ENCODE measurements at places on chromosomes 16 and 17.

- peak; percentile 51 for DNase-seq
Observed at GRCh38 chr17:78925662-78926555, 722 bp upstream of the TIMP2 start.

GRCh38 chr17:41917192-41917591 is 1.6 kb downstream of the ACLY start:
- DNase-seq = no peak

DNA sequence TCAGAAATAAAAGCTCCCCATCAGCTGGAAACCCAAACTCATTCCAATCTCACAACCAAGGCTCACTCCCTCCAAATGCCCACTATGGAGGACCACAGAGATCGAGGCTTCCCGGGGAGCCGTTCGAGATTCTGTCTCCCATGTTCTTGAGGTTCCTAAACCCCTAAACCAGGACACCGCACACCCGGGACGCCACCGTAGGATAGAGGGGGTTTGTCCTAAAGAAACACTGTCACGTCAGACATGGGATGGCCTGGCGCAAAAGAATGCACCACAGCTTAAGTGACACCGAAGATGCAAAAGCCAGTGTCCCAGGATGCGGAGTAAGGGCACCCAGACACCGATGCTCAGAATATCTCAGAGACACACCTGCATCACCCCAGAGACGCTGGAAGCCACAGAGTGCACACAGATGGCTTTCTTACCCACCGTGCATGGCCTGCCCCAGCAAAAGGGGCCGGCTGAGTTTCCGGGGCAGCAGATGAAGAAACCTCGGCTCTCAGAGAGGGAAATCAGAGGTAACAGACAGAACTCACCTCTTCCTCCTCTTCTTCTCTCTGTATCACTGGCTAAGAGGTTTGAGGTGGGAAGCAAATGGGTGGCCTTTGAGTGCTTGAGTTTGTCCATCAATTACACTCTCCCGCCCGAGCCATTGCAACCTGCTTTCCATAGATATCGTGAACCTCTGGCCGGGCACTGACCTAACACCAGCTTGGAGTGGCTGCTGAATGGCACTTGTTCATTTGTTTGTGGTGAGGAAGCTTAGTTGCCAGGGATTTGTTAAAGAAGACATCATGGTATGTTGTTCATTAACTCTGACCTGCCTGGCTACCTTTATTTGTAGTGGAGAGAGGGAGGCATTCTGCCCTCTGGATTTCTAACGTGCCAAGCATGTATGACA is 65.1 kb upstream of the TNRC6C start:
- DNase-seq = no peak

DNA sequence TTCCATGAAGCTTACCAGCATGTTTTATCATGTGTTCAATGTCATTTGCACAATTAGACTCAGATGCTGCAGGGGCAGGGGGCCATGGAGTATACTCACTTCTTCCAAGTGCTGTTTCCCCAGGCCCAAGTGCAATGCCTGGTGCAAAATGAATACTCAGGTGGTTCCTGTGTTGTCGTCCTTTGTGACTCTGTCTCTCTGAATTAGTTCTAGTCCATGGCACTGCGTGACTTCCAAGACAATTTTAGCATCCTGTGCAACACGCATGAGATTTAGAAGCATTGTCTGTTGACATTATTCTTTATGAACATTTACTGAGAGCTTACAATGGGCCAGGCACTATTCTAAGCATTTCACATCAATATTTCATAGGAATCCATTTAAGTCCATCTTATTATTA is 769.7 kb upstream of the RBFOX1 start:
- DNase-seq = no peak

DNA sequence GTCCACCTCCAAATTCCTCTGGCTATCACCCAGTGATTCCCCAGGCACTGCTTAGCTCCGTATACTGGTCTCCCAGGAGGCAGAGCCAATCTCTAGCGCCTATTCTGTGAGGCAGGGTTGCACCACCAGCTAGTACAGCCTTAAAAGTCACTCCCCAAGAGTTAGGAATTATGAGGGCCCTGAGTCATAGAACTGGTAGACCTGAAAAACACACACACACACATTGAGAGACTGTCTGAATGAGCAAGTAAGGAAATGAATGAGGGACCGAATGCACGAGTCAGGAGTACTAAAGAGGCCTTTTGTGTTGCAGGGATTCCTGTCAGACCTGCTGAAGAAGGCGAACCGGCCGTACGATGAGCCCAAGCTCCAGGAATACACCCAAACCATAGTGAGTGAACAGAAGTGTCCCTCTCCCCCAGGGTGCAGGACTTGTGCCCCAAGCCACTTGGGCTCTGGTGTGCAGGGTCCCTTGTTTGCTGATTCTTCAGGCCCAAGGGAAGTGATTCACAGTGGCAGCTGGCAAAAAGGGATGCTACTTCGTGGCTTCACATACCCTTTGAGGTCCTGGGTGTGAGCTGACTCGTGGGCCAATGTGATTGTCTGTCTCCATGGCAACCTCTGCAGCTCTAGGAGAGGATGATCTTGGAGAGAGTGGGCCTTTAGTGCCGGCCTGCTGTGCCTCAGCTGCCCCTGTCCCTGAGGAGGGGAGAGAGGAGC is 24.7 kb downstream of the CALB2 start:
- no peak for DNase-seq

DNA sequence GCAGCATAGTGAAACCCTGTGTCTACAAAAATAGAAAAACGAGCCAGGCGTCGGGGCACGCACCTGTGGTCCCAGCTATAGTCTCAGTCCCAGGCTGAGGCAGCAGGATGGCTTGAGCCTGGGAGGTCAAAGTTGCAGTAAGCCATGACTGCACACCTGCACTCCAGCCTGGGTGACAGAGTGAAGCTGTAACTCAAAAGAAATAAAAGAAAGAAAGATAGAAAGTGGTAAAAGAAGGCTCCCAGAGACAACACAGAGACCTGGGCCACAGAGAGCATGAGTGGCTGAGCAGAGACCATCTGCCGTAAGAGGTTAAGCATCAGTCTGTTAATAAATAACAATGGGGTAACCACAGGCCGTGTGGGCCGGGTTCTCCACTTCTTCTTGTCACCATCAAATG is 15.3 kb upstream of the HEXD start:
- DNase-seq = no peak

DNA sequence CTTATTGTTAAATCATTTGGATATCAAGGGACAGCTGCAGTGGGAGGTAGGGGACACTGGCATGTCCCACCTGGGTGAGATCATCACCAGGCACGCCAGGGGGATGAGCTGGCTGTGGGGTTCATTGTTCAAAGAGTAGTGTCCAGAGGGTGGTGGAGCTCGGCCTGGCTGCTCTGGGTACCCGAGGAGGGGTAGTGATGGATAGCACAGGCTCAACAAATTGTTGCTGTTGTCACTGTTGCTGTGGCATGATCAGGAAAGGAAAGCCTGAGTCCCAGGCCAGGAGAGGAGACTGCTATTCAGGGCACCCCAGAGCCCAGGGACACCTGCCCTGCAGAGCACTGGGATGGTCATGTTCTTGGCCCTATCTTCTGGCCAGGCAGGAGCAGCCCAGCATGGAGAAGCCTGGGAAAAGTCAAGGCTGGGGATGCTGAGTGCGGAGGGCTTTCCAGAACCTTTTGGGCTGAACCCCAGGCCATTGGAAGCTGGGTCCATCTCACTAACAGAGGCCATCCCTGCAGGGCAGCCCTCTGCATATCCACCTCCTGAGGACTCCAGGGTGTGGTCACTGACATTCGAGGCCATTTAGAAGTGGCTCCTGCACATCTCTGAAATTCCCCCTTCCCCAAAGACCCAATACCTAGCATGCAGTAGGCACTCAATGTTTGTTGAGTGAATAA is 12.1 kb downstream of the BEAN1 start:
- DNase-seq = no peak

DNA sequence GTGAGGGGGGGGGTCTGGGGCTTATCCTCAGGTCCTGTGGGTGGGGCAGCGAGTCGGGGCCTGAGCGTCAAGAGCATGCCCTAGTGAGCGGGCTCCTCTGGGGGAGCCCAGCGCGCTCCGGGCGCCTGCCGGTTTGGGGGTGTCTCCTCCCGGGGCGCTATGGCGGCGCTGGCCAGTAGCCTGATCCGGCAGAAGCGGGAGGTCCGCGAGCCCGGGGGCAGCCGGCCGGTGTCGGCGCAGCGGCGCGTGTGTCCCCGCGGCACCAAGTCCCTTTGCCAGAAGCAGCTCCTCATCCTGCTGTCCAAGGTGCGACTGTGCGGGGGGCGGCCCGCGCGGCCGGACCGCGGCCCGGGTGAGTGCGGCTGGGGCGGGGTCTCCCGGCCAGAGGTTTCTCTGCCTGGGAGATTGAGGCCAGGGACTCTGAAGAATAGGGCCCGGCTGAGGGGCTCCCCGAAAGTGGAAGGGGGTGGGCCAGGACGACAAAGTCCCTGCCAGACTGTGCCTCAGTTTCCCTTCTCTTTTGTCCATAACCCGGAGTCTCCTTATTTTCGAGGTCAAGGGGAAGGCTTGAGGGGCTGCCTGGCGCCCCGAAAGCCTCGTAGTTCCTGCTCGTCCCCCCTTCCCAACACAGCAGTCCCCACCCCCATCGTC is at the start of gene FGF11:
Gene FGF11 (plus strand): TSS at position 51 of the 651 bp plus-strand sequence. CDS start 109 bp downstream, at position 160.
- peak; percentile 31 for DNase-seq

GRCh38 chr17:72840019-72840418 is 252.5 kb downstream of the SLC39A11 start:
- no peak for DNase-seq

GRCh38 chr17:78232859-78233173 is 1.4 kb downstream of the TMEM235 start:
- no peak for DNase-seq

GRCh38 chr17:34879146-34879545 is 82.1 kb downstream of the CCT6B start:
- no peak for DNase-seq

DNA sequence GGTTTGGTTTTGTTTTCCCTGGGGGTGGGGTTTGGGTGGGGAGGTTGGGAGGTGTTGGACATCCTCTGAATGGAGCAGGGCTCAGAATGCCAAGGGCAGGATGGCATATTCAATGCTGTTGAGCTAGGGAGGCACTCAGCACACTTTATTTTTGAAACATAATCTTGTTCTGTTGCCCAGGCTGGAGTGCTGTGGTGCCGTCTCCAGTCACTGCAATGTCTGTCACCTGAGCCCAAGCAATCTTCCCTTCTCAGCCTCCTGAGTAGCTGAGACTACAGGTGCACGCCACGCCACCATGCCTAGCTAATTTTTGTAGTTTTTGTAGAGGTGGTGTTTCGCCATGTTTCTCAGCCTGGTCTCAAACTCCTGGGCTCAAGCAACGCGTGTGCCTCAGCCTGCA is 186.1 kb downstream of the RPTOR start:
- no peak for DNase-seq

- no peak for DNase-seq
Observed at GRCh38 chr16:4982056-4982867, 24.1 kb downstream of the SEC14L5 start.

- no peak for DNase-seq
Observed at GRCh38 chr16:57105184-57105583, 12.8 kb downstream of the CPNE2 start.

GRCh38 chr16:67395105-67395457 is 1.8 kb upstream of the TPPP3 start:
- DNase-seq = no peak

DNA sequence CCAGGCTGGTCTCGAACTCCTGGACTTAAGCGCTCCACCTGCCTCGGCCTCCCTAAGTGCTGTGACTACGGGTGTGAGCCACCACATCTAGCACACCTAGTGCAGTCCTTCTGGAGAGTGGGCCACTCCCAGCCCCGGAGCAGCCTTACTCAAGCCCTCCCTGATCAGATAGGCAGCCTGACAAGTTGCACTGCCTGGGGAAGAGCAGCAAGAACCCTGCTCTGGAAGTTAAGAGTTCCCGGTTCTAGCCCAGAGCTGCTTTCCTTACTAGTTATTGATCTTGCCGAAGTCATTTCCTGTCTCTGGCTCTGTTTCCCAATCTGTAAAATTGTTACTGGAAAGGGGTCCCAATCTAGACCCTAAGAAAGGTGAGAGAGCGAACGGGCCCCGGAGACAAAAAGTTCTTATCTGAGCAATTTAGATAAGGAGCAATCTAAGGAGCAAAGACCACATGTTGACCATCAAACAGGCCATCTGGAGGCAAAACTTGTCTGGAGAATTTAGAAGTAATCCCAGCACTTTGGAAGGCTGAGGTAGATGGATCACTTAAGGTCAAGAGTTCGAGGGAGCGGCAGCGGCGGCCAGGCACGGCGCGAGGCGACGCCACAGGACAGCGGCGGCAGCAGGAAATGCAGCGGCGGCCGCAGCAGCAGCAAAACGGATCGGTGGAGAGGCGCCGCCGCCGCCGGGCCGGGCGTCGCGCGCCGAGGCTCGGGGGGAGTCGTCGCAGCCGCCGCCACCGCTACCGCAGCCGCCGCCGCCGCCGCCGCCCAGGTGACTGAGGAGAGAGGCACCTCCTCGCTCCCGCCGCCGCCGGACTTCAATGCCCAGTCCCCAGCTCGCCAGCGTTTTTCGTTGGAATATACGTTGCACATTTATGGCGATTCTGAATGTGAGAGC is 4.3 kb upstream of the NAGLU start:
- peak; percentile 52 for DNase-seq

DNA sequence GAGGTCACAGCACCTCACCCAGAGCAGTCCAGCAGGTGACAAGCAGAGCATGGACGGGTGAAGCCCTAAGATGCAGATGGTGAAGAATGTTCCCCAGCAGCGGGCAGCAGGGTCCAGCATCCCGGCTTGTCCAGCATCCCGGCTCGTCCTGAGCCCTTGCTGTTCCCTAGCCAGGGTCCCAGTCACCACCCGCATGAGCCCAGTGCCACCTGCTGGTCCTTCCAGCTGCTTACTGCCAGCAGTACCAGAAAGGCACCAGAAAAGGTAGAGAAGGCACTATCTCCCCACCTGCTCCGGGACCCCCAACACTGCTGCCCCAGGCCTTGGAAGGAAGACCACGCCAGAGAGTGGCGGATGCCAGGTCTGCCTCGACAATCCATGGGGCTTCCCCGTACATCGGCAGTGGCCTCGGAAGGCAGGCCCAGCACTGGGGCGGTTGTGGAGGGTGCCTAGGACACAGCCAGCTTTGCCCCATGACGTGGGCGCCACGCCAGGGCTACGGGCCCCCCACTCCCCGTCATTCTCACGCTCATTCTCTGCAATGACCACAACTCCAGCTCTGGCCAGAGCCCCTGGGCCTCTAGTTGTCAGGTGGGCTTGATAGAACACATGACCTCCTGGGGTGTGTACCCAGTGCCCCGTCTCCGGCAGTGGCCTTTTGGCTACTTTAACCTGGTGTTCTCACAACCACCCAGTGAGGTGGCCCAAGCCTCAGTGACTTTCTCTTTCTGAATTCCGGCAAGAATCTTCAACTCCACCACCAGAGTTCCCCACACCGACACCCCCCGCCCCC is 1.4 kb downstream of the CENPX start:
- peak; percentile 53 for DNase-seq

DNA sequence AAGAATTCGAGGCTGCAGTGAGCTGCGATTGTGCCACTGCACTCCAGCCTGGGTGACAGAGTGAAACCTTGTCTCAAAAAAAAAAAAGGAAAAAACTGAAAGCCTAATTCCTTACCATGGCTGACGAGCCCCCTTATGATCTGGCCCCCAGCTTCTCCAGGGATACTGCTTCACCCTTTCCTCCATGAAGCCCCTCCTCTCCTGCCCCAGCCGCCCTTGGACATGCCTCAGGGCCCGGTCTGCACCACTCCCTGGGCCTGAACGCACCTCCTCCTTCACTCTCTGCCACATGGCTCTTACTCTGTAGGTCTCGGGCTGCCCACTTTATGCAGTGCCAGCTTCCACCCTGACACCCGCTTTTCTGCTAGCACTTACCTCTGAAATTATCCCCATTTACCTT is 65.3 kb downstream of the COG7 start:
- DNase-seq = no peak
